ENCODE measurements at places on chromosomes 2 and 18.

DNA sequence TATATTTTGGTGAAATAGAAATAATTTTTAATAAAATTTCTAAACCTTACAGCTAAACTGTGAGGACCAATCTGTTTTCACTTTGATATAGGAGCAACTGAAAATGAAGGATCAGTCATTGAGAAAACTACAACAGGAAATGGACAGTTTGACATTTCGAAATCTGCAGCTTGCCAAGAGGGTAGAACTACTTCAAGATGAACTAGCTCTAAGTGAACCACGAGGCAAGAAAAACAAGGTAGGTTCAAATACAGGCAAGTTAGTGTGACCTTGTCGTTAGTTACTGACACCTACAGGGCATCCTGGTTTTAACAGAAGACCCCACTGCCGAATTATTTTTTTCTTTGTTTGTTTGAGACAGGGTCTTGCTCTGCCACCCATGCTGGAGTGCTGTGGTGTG is 75.5 kb upstream of the STON1 start:
- DNase-seq = no peak

- DNase-seq = no peak
These were observed 144.3 kb downstream of the C1D start for GRCh38 chr2:67918471-67918870.

DNA sequence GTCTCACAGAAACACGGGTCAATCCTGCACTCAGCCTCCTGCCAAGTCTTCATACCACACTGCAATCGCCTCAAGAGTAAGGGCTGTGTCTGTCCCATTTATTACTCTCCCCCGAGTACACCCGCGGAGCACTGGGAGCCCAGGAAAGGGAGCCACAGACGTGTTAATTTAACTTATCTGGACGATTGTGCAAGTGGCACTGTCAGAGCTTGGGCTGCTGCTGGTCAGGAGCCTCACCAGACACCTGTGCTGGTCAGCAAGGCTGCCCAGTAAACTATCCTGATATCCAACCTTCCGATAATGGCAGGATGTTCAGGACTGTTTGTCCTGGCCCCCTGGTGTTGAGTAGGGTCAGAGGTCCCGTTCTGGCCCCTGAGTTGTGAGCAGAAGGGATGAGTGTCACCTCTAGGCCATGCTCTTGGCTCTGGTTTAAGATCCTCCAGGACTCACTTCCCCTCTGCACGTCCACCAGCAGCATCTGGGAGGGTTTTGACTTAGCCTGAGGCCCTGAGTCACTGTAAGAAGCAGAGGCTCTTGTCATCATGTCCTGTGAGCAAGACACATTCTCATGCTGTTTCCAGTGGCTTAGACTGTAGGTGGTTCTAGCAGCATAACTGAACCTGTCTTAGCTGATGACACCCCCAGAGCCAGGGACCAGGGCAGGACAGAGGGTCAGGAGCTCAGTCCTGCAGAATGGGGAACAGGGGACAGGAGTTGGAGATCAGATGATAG is 82.5 kb upstream of the ARL4C start:
- DNase-seq = no peak

- DNase-seq = no peak
These were observed 774 bp downstream of the IER3IP1 start for GRCh38 chr18:47175283-47175897.

DNA sequence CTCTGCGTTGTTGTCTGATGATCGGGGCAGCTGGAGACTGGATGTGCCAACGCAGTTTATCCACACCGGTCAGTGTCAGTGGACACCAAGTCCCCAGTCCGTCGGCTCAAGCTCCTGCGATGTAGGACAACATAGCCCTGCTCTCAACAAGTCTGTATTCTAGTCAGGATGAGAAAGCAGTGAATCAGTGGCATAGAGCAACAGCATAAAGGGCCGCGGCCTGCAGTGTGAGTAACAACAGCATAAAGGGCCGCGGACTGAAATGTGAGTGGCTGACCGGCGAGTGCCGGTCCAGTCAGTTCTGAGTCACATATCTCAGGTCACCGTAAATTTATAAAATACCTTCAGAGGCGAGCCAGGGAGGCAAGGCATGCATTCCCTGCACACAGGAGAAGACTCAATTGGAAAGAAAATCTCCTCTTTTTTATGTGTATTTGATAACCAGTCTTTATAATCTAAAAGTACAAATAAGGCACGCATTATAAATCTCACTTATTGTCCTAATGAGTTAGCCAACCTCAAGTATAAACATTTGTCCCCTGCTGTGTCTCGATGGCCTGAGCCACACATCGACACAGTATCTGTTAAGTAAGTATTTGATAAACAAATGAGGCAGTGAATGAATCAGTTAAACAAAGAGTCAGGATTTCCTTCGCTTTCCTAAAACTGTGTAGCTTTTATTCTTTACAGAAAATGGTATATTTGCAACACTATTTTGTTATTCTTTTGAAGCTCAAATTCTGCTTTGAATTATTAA is 33.8 kb upstream of the NFATC1 start:
- DNase-seq = no peak

DNA sequence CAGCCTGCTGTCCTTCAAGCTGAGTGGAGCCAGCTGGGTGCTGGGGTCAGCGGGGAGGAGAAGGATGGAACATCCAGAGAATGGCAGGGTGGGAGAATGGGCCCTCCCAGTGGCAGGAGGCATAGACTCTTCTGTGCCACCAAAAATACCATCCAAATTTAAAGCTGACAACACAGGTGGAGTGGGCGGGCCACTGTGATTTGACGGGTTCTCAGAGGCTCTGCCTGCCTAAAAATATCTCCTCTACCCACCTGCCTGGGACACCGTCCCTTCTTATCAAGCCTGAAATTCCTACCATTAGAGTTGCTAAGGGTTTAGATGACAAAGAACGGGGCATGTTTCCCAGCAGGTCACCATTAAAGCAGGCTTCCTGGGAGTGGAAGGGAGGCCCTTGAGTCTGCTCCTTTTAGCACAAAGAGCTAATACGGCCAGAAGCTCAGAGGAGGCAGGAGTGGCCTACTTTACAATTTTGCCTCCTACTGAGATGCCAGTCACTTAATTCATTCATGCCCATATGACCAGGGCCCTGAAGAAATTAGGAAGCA is 19.8 kb upstream of the MARCHF4 start:
- no peak for DNase-seq

- DNase-seq = no peak
These were observed 25.2 kb downstream of the PDIA6 start for GRCh38 chr2:10787176-10787968.

DNA sequence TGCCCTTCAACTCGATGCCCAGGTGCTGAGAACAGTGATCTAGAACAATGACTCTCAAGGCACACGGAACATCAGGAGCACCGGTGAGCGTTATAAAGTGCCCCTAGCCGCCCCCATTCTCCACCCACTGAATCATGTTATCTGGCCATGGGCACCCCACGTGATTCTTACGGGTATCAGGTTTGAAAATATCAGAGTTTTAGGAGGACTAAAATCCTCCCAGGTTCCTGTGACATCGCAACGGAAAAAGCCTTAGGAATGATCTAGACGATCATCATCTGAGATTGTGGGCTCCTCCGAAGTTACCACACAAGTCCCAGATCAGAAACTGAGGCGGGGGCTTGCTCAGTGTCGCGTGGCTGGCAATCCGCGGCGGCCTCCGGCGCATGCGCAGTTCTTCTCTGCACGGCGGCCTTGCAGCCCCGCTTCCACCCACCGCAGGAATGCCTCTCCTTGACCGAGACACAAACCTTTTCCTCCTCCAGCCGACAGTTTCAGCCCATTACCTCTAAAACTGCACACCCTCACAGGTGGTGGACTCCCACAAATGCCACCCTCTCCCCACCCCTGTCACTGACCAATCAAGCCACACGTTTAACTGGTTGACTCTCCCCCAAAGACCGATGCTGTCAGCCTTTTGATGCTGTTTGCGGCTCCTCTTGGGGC is 5.8 kb upstream of the MRPL33 start:
- DNase-seq = no peak

- DNase-seq = no peak
These were observed 26.4 kb downstream of the EML4 start for GRCh38 chr2:42195559-42195958.

DNA sequence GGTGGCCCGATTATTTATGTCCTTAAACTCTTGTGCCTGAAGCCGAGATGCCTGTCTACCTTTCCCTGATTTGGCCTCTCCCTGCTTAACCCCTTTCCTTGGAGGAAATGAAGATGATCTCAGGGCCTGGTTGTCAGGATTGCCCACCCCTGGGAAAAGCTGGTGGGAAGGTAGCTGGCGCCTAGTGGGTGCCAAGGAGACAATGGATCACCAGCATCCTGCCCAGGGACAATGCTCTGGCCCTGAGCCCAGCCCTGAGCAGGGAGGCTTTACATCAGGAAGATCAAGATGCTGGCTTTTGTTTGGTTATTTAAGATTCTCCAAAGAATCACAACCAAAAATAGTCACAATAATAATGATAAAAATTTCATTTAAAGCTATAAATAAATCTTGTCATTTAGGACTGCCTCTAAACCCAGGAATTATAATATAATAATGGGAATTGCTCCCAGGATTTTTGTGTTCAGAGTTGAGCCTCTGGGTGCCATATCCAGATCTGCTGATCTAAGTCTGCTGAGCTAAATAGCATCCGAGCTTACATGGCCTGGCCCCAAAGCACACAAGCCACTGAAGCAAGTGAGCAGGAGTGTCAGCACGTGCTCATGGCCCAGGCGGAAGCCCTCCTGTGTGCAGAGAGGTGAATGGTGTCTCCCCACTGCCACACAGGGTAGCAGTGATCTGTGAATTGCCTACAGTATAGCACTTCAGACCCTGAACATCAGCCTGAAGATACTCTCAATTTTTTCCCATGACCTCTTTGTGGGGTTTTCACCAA is 57.8 kb upstream of the MAP3K20 start:
- no peak for DNase-seq

Measured in SIG-M5 (cell line).